Hematopoietic multipotent progenitor cell treated with erythropoietin and hydrocortisone succinate and interleukin-3 and kit ligand, for 6 days (in vitro differentiated cells): ENCODE measurements at places on chromosomes 3 and 15.

DNA sequence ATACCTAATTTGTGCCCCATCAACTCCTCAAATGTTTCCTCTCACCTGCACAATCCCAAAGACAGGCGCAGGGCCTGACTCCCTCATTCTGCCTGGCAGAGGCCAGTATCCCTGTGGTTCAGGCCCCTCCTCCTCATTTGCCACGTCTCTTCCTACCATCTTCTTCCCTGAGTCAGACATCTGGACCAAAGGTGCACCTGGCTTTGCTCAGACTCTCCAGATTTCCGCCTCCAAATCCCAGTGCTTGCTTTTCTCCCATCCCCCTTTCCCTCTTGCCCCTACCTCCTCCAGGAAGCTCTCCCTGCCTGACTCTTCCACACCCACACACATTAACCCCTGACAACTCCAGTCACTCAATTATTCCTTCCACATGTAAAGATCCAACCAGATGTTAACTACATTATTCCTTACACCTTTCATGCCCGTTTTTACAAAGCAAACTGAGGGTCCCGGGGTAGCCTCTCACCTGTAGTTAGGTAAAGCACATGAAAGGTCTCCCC lies 19.6 kb downstream of the SEMA7A start:
- no peak for DNase-seq

- no peak for DNase-seq
Measured at GRCh38 chr15:40032125-40032839, 6.7 kb downstream of the SRP14 start.

DNA sequence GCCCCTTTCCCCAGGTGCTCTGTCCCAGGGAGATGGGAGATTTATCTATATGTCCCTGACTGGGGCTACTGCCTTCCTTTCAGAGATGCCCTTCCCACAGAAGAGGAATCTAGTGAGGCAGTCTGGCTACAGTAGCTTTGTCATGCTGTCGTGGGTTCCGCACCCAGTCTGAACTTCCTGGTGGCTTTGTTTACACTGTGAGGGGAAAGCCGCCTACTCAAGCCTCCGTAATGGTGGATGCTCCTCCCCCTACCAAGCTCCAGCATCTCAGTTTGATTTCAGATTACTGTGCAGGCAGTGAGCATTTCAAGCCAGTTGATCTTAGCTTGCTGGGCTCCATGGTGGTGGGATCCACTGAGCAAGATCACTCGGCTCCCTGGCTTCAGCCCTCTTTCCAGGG lies 35.4 kb upstream of the SLC7A14 start:
- no peak for DNase-seq

- DNase-seq = no peak
Measured at GRCh38 chr3:155556531-155556930, 188.3 kb downstream of the PLCH1 start.

DNA sequence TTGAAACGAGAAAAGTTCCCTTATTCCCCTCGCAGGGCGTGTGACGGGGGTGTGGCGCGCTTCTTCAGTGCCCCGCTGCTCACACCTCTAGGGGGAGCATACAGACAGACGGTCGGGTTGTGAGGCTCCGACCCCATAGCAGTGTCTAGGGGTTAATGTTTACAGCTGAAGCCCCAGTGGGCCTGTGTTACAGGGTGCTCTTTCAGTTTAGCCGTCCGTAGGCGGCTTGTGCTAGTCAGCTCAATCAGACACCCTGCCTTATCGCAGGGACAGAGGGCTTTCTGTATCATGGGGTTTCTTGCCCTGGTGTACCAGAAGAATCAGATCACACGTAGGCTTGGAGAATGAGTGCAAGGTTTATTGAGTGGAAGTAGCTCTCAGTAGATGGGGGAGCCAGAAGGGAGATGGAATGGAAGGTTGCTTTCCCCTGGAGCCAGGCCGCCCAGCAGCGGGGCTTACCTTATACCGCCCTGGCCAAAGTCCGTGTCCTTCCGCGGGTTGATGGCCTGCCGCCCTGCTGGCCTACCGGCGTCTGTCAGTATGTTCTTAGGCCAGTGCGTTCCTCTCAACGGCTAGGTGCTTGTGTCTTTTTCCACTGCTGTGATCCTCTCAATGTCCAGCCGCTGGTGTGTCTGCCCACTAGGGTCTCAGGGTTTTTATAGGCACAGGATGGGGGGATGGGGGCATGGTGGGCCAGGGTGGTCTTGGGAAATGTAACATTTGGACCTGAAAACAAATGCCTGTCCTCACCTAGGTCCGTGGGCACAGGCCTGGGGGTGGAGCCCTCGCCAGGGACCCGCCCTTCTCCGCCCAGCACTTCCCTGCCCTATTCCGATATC lies 32.2 kb upstream of the ACP3 start:
- DNase-seq = no peak

- DNase-seq = no peak
Measured at GRCh38 chr3:25306705-25307104, 121.4 kb upstream of the RARB start.

GRCh38 chr3:176208915-176209314 lies 988.4 kb downstream of the TBL1XR1 start:
- DNase-seq = no peak

DNA sequence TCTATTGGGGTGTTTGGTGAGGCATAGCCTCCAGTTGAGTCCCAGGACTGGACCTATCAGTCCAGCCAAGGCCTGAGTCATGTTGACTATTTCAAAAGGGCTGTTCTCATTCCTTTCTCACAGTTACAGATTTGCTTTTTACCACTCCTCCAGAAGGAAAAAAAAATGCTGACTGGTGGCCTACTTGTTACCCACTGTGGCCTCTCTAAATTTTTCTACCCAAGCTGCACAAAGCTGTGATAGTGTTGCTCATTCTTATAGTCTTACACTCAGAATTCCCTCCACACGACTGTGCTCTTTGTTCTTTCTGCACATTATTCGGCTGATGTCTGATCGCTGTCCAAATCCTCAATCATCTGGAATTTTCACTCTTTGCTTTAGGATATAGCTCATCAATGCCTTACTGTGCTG lies 1142.2 kb downstream of the IGSF11 start:
- no peak for DNase-seq

GRCh38 chr15:56428821-56429458 lies 36.0 kb downstream of the MNS1 start:
- peak; percentile 83 for DNase-seq

GRCh38 chr3:19213603-19214220 lies 65.4 kb downstream of the KCNH8 start:
- DNase-seq = peak; percentile 73

GRCh38 chr15:99019558-99020540 lies 12.3 kb upstream of the PGPEP1L start:
- DNase-seq = no peak

GRCh38 chr3:3196148-3196861 lies 16.8 kb upstream of the CRBN start:
- peak; percentile 66 for DNase-seq

- DNase-seq = peak; percentile 60
Measured at GRCh38 chr3:142098964-142099363, 50.4 kb downstream of the TFDP2 start.

DNA sequence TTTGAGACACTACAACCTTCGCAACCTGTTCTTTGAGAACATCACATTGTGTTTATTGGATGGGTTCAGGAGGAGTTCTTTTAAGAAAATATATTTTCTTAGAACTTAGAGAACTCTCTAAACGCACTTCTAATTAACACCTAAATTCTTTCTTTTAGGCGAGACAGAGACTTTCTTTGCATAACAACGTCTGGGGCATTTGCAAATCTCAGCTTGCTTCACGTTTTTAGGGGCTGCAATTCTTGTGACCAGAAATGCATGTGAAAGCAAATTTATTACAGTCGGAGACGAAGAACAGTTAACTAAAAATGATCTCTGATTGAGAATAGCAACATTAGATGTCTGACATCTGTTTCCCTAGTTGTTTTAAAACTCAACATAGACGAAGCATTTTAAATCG lies 568.3 kb upstream of the ZNF717 start:
- no peak for DNase-seq

DNA sequence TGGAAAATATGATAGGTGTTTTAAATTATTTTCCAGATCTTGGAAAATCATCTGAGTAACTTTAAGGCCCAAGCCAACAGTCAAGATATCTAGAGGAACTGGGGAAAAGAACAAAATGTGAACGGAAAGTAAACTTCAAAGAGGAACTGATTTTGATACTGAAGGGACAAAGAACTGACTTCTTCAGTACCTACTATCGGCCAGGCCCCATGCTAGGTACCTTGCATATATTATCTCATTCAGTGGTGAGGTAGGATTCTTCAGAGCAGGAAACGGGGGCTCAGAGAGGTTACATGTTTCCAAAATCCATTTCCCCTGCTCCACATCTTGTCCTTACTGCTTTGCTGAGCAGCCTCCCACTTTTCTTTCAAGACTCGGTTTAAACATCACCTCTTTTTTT lies 9.8 kb upstream of the ZNF710 start:
- DNase-seq = no peak

DNA sequence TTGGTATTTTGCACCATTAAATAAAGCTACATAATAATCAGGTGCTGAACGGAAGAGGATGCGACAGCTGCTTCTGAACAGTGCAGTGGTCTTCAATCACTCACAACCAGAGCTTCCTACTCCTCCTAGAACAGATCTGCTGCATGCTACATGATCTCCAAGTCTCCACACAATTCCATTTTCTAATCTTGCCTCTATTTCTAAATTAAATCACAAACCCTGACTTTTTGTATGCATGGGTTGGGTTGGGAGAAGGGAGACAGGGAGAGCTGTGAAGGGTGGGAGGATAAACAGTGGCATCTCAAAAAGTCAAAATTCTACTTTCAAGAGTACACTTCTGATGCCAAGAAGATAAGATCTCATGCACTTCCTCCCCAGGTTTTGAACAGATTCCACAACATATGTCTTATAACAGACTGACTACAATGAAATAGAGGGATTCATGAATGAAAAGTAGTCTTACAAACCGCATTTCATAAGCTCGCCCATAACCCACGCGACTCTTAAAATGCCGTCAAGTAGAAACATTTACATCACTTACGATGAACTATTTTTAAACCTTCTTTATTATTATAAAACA lies 57.2 kb downstream of the CHSY1 start:
- DNase-seq = peak; percentile 42

GRCh38 chr15:81165535-81165934 lies 31.1 kb upstream of the IL16 start:
- no peak for DNase-seq

- no peak for DNase-seq
Measured at GRCh38 chr15:99455789-99456160, 110.0 kb upstream of the MEF2A start.

GRCh38 chr15:55403531-55403930 lies 4.6 kb downstream of the CCPG1 start:
- DNase-seq = peak; percentile 89

GRCh38 chr3:162769564-162769963 lies 1273.0 kb downstream of the OTOL1 start:
- DNase-seq = no peak
